ENCODE measurements at places on chromosomes 3 and 15. TPM values are rescaled to one million over a fixed set of nuclear protein-coding genes. Genes with fewer than 3 reads are reported as not detected.

The CATSPER2 gene
- 0.33 TPM for total RNA-seq

The GTPBP8 gene
- total RNA-seq = 22.7 TPM

The POTEB2 gene
- not detected for total RNA-seq

The IFT122 gene
- total RNA-seq = 17.1 TPM

The MYO5C gene
- 4.5 TPM for total RNA-seq

The STAC gene
- 29.0 TPM for total RNA-seq

The CCRL2 gene
- total RNA-seq = 13.9 TPM

The CCR3 gene
- total RNA-seq = not detected
